Type B pancreatic cell (in vitro differentiated cells): ENCODE measurements at places on chromosomes 5 and 9.

DNA sequence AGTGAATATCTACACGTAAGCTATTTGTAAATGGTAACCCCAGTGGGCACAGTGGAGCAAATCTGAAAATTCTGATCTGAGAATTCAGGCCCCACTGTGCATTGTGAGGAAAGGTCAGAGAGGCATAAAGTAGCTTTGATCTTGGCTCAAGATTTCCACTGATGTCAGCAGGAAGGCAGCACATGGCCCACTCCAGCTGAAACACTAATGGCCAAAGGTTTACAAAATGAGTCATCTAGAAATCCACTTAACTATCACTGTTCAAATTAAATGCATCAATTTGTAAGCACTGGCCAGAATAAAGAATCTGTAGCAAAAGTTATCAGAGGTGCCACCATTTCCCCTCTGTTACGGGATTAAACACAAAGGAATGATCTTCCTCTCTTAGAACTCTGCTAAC lies 191.6 kb downstream of the C9orf152 start:
- DNase-seq = no peak

- no peak for DNase-seq
Measured at GRCh38 chr5:139946440-139946839, 96.7 kb downstream of the NRG2 start.

GRCh38 chr5:88051148-88051547 lies 217.5 kb downstream of the TMEM161B start:
- DNase-seq = no peak

DNA sequence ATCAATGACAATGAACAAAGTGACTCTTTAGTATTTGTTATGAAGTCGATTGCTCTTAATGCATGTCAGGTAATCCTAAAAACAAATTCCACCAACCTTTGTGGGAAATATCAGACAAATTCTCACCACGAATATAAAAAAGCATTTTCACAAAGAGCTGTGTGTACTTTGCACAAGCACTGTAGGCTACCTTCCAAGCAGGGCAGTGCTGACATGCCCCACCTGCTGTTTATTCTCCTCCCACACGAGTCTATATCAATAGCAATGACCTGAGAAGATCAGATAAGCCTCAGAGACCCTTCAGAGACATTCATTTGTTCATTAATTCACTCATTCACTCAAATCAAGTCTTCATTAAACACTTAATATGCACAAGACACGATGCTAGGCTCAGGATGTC lies 469.1 kb downstream of the ZSWIM6 start:
- no peak for DNase-seq

DNA sequence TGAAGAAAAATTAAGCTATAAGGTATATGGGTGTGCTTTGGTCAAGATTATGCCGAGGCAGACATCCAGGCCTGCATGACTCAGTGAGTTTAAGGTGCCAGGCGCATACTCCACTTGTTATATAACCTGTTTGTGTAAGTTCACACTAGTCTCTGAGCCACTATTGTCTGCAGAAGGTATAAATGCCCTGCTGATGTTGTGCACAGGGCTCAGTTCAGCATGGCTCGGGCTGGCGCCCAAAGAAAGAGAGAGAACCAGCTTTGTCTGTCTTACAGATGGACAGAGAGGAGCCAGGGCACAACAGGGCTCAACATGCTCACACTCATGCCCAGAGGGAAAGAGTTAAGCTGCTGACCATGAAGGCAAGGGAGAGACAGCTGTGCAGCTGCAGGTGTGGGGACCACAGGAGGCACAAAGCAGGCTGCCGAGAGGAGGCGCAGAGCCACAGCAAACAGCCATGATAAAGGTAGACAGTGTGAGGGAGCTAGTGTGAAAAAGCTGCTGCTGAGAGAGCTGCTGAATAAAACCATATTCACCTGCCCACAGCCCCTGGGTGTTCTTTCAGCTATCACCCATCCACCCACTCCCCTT lies 1587.6 kb upstream of the C9orf72 start:
- no peak for DNase-seq

GRCh38 chr5:174725991-174726601 lies 1.7 kb downstream of the MSX2 start:
- no peak for DNase-seq
